ENCODE measurements at places on chromosomes 6 and 20.

DNA sequence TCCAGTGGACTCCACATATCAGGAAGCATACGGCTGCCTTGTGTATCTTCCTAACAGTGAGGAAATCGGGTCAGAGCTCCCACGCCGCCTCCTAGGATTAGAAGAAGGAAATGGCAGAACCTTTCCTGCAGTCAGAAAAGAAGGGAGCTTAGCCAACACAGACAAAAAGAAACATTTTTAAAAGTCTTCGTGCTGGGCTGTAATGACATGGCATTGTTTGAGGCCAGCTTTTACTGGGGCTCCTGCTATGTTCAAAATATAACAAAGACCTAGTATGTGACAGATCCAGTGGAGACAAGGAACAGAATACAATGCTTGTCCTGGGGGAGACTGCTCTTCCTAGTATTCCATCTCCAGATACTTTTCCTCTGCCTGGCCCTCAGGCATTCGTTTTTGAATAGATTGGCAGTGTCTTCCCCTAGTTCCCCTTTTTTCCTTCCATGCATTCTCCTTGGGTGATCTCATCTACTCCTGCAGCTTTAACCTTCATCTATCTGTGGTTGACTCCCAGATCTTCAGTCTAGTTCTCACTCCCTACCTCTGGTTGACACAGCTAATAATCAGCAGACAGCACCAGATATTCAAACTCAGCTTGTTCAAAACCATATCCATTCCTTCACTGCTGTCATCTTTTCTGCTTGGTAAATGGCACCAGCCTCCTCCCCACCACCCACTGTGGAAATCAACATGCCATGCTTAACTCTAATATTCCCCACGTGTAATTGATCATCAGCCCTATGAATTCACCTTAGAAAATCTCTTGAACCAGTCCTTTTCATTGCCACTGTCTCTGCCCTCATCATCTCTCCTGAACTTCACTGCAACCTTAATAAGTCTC is 94.5 kb upstream of the VSTM2L start:
- no peak for DNase-seq

DNA sequence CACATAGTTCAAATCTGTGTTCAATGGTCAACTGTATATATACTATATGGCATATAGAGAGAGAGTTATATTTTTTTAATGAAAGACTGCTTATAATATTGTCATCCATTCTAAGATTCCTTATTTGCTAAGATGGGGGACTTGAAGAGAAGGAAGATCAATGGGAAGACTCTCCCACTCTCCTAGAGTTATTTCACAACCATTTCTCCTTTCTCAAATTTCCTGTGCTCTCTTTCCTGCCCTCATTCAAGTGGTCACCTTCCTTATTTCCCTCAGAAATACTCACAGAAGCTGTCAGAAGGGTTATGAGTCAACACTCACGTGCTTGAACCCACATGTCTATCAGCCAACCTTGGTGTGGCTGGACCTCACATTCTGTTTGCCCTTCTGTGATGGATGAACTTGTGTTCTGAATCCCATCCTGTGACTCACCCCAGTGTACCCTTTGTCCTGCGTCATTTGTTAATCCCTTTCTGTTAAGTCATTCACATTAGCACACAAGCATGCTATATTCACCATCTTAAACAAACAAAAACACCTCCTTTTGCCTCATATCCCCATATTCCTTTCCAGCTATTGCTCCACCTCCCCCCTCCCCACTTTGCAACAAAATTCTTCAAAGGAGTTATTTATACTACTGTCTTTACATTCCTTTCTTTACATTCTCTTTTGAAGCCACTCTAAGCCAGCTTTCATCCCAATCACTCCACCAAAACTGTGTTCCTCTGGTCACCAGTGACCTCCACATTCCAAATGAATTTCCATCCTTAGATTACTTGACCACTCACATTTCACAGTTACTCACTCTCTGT is 279.3 kb upstream of the TCF21 start:
- DNase-seq = peak; percentile 56

DNA sequence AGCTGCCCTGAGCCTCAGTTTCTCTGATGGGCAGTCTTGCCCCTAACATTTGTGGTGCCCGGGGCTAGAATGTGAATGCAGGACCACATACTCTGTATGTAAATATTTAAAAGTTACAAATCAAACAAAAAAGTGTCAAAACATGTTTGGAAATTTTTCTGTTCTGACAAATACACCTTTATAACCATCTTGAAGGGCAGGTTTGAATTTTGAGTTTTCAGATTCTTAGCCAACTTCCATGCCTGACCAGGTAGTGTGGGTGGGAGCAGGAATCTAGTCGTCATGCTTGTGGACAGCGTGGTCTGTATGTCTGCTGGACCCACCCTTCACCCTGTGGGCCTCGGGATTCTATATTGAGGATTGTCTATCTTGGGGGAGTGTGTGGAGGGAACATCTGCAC is 325.1 kb downstream of the SOX4 start:
- DNase-seq = no peak

GRCh38 chr6:127582777-127583462 is 5.9 kb downstream of the C6orf58 start:
- peak; percentile 32 for DNase-seq

- no peak for DNase-seq
Observed at GRCh38 chr20:237489-237888, 10.4 kb downstream of the DEFB129 start.

GRCh38 chr6:136051140-136051775 is 198.9 kb downstream of the MTFR2 start:
- no peak for DNase-seq

- no peak for DNase-seq
Observed at GRCh38 chr6:148968771-148969602, 222.2 kb downstream of the UST start.

GRCh38 chr20:33833333-33833732 is 22.2 kb downstream of the CHMP4B start:
- DNase-seq = no peak

Data from smooth muscle cell of the brain vasculature (primary cell).